ENCODE measurements at places on chromosomes 5 and 9.
A peak's percentile ranks its signal among the peaks of the same experiment; 100 is the strongest.

DNA sequence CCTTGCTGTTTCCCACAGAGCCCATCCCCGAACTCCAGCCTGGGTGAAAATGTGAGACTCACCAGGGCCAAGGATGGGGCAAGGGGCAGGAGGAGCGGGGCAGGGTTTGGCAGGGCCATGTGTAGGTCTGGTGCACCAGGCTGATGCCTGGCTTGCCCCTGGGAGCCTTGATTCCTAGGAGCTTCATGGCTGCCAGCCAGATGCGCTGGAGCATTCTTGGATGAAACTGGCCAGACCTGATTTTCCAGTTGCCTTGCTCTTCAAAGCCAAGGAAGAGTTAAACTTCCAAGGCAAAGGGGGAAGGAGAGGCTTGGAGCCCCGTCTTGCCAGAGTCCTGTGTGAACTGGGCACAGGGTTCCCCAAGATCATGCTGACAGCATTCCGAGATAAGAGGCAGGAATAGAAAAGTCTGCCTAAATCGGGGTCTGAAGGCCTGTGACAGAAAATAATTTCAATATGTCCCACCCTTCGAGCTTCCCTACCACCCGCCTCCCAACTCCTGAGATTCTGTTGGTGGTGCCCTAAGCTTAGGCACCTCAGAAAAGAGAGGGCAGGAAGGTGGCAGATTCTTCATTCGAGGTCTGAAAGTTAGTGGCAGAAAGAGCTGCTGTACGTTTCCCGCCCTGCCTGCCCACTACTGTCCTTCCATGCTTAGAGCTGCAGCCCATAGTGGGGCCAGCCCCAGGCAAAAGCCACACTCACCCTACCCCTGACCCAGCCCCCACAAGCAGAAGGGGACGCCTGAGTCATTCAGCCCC is 20.4 kb downstream of the FAT2 start:
- DNase-seq = no peak

- DNase-seq = no peak
These were observed 79.5 kb upstream of the NFIB start for GRCh38 chr9:14393418-14393817.

GRCh38 chr9:131885144-131885609 is 145.3 kb upstream of the RAPGEF1 start:
- peak; percentile 32 for DNase-seq

- DNase-seq = no peak
These were observed 437.1 kb downstream of the PRR16 start for GRCh38 chr5:120901199-120901598.

DNA sequence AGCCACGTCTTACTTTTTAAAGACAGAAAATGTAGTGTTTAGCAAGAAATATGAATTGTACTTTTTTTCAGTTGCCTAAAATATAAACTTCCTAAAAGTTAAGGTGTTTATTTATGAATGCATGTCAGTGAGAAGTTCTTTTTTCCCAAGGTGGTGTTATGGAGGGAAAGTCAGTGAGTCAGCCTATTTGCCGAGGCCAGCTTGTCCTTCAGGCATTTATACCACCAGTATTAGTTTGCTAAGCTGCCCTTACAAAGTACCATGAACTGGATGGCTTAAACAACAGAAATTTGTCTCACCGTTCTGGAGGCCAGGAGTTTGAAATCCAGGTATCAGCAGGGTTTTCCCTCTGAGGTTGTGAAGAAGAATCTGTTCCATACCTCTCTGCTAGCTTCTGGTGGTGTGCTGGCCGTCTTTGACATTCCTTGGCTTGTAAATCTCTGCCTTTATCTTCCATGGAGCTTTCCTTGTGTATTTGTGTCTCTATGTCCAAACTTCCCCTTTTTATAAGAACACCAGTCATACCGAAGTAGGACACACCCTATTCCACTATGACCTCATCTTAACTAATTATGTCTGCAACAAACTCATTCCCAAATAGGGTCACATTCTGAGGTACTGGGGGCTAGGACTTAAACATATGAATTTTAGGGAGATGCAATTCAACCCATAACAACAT is 38.4 kb downstream of the PRKACG start:
- no peak for DNase-seq

GRCh38 chr5:74095871-74096270 is 469.9 kb downstream of the ARHGEF28 start:
- no peak for DNase-seq

DNA sequence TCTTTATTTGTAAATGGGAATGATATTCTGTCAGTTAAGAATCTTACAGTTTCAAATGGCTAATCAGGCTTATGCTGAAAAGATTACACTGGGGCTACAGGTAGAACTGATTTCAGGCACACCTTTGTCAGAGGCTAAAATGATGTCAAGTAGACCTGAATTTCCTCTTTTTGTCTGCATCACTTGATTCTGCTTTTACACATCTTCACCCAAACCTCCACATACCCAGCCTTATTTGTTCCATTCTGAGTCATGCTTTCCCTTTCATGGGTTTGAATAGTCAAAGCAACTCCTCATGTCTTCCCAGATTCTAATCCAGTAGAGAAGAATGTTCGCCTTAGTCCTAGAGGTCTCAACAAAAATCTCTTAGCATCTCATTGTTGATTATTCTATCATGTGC is 156.4 kb downstream of the CWC27 start:
- no peak for DNase-seq

- DNase-seq = no peak
These were observed 72.8 kb upstream of the CPLX2 start for GRCh38 chr5:175798626-175799025.

DNA sequence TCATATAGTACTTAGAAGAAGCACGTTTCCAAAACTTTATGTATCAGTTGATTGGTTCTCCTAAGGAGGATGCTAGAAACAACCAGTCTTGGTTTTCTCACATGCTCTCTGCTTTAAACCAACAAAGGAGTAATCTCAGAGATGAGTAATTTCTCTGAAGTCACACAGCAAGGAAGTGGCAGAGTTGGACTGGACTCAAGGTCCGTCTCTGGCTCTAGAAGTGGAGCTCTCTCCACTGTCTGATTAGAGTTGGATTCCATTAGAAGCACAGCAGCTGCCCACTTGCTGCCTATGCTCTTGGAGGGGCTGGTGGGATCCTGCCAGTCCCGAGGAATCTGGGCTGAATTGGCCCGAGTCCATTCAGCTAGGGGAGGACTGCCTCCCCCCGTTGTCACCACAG is 21.0 kb downstream of the RALGPS1 start:
- DNase-seq = no peak

DNA sequence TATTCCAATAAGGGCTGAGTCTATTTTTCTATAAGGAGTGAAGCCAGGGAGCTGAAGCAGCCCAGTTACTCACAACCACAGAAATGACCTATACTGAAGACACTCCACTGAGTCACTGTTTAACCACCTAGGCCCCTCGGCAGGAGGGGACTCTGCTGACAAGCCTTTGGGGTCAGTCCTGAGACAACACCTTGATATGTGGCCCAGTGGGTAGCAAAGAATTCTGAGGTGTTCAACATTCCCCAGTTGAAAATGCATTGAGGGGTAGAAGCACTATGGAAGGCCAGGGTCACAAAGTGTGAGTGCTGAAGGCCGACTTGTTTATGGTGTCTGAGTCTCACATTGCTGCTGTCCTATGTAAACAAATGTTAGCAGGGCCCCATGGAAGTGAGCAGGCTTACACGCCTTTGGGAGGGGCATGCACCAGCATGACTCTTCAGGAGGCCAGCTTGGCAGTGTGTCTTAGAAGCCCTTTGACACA is 112.6 kb upstream of the NFIL3 start:
- no peak for DNase-seq

DNA sequence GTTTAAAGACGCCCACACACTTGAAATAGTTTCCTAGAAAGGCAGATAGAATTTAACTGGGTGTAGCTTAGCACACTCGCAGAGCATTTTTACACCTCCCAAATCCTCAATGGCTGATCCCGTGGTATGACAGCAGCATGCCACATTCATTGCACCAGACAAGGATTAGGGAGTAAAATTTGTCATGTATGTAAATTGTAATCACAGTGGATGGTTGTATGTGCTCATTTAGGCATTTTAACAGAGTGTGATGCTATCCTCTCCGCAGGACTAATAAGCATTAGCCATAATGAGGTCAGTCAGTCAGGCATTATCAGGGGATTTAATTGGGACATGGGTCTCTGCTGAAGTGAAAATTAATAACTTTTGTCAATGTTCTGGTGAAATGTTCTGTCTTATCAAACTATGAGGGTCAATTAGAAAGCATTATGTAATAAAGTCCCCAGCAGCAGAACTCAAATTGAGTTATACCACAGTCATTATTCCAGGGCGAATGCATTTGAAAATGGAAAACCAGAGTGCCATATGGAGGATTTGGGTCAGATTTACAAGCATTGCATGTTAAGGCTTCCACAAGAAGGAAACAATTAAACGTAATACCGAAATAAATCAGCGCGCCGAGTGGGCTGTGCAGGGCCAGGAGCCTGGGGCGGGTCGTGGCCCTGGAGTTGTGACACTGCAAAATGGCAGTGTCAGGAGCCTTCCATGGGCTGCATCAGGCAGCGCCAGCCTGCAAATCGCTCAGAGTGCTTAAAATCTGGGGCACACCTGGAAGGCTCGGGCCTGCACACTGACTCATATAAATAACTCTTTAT is 602.2 kb downstream of the BNC2 start:
- no peak for DNase-seq

DNA sequence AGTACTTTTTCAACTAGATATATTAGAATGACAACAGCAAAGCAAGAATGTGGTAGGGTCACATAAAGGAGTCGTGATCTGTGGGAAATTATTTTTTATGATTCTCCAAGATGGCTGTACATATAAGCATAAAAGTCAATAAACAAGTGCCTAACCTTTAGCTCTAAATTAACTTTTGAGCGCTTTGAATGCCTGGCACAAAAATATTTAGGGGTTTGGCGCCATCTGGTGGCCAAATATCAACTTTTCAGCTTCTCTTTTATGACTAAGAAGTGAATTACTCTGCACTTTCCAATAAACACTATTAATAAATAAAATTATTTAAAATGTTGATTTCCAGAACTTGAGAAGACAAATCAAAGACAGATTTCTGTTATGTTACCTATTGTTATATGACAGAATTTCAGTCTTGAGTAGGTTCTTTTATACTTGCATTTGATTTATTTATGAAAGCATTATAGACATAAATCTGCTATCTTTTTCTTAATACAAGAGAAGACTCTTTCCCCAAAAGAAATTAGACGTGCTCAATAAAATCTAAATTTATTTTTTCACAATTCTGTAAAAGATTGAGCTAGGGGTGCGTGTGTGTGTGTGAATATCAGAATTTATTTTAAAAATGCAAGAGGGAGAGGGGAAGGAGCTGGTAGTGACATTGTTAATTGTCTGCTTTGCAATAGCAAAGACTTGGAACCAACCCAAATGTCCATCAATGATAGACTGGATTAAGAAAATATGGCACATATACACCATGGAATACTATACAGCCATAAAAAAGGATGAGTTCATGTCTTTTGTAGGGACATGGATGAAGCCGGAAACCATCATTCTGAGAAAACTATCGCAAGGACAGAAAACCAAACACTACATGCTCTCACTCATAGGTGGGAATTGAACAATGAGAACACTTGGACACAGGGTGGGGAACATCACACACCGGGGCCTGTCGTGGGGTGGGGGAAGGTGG is 36.7 kb upstream of the ARRDC3 start:
- peak; percentile 50 for DNase-seq

DNA sequence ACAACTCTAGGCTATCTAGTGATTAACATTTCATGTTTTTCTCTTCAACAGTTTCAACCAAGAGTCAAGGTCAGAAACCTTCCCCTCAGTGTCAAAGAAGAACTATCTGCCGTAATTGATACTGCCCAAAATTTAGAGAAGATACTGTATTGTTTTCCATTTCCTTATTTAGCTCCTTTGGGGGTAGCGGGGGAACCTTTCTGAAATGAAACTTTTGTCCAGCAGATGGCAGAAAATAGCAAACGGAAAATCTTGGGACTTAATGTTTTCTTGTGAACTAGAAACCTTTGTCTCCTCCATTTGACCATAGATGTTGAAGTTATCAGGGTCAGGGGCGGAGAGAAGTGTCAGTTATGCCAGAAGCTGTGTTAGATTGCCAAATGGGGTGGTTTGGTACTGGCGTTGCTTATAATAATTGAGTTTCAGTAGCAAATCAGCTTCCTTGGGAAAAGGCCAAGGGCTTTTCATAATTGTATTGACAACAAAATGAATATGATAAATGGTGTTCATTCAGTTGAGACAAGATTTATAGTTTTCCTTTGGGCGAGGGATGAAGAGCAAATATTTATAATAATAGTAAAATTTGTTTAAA is 101.7 kb upstream of the TLX3 start:
- no peak for DNase-seq

DNA sequence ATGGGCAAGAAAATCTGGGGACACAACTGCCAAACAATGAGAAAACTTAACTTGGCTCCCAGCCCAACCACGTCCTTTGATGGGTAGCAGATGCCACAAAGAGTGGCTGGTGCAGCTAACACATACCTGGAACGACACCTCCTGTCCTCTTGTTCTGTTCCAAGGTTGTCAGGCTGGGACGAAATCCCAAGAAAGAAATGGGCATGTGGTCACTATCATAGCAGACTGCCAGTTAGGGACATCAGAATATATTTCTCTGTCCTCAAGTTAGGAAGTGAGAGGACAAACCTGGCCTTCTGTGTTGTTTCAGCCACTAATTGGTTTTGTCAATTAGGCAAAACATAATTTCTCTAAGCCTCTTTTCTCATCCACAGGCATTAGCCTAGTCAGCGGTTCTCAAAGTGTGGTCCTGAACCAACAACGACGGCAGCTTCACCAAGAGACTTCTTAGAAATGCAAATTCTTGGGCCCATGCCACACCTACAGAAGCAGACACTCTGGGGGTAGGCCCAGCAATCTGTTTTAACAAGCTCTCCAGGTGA is 63.4 kb downstream of the RAPGEF1 start:
- no peak for DNase-seq

DNA sequence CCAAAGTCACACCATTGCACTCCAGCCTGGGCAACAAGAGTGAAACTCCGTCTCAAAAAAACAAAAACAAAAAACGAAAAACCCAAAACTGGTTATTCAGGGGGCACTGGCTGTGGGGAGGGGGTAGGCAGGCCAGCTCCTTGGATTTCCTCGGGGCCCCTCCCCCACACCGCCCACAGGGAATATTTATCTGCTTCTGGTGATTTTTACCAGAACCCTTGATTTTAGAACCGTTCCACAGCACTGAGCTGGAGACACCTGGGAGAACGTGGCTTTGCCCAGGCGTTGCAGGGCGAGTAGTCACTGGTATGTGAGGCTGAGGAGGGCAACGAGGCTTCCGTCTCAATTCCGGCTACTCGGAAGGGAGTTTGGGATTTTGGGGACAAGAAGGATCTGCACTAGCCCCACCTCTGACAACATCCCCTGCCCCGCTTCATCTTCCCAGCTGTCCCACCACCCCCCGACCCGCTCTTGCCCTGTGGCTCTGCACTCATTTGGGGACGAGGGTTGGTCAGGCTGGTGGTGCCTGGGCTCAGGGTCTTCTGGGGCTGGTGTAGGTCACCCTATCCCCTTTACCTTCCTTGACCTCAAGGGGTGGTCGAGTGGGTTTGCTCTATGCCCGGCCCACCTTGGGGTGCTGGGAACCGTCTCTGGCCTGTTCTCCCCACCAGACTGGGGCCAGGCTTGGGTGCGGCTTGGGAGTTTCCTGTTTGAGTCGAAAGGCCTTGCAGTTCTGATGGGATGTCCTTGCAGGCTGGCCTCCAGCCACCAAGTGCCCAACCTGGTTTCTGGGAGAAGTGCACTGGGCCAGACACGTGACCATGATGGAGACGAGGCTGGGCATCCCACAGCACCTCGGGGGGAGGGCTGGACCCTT is 3.5 kb downstream of the AHRR start:
- DNase-seq = no peak

Measured in right lobe of liver (tissue), 6 donors.